Fibroblast of gingiva (primary cell): ENCODE measurements at places on chromosomes 3 and 15.

DNA sequence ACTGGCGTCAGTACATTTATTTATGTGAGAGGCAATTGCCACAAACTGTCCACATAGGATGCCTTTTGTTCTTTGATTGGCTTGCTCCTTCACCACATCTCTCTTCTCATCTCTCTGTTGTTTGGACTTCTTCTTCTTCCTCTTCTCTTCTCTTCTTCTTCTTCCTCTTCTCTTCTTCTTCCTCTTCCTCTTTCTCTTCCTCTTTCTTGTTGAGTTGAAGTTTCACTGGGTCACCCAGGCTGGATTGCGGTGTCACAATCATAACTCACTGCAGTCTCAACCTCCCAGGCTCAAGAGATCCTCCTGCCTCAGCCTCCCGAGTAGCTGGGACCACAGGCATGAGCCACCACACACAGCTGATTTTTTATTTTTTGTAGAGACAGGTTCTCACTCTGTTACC is 67.7 kb upstream of the GSK3B start:
- no peak for DNase-seq

DNA sequence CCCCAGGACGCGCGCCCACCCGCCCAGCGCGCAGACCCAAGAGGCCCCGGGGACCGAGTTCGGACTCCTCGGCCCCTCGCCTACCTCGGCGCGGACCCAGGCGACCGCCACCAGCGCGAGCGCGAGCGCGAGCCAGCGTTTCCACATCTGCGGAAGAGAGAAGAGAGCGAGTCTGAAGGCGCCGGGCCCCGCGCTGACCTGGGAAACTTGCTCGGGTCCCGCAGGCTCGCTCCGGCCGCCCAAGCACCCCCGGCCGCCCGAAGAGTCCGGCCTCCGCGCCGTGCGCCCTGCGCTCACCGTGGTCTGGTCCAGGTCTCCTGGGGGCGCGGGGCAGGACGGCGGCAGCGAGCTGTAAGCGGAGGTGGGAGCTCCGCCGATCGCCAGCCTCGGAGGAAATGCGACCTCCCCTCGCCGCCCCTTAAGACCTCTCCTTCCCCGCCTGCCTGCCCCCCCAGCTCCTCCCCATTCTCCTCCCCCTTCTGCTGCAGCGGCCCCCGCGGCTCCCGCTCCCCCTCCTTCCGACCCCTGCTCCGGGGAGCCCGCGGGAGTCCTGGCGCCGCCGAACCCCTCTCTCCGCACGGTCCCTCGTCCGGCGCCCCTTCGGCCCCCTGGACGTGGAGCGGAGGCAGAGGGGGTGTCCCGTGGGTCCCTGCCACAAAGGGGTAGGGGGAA is at the start of gene FSTL1:
Gene FSTL1, minus strand, starts transcription at position 393 of the 672 bp plus-strand sequence. Its CDS starts 246 bp downstream, at position 147.
- peak; percentile 88 for DNase-seq

DNA sequence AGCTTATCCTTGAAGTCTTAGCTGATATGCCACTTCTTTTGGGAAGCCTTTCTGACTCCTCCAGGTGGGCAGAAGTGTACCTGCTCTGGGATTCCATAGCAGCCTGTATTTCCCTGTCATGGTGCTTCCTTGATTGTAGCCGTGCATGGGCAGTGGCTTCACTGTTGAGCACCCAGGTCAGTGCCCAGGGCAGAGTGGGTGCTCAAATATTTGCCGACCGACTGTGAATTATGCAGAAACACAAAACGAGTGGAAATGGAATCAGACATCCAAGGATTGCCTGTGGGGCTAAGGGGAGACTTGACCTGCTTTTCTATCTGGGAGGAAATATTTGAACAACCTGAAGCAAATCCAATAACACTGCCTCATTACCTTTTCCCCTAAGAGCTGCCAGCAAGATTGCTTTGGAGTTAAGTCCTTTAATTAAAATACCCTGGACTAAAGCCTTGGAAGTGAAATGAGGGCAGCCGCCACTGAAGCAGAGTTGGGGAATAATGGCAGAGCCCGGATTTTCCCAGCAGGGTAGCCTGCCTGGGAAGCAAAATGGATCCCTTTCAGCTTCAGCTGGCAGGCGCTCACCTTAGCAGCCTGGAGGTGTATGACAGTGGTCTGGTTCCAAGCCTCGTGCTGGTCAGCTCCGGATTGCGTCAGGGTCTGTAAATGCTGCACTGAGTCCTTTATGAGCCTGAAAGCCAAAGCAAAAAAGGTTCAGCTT is 14.9 kb downstream of the ACOX2 start:
- DNase-seq = no peak

DNA sequence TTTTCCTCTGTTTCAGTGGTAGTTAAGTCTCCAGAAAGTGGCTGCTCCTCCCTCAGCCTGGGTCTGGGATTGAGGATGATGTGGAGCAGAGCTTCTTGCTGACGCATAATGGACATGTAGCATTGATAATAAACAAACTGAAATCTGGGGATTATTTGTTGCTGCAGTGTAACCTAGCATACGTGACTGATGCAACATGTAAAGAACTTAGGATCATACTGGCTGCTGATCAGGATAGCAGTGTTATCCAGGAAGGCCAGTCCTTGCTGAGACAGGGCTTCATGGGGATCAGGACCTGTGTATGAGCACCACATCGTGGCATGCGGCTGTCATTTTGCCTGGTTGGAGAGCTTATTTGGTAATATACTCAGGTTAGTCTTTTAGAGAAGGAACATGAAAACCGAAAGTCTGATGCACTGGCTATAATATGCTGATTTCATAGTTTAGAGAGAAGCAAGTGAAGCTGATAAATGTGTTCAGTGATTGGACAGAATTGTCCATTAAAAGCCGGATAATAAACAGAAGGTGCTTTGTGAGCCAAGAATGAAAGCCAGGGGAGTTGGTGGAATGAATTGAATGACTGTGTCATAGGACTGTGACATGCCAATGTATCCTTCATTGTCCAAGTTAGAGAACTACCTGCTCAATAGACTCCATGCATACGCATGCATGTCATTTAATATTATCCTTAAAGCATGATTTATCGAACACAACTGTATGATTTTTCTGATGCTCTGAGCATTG is 4.1 kb downstream of the MINAR1 start:
- DNase-seq = no peak

- peak; percentile 85 for DNase-seq
Measured at GRCh38 chr3:192917404-192918274, at the start of gene MB21D2. Gene MB21D2, minus strand, starts transcription at chr3:192917856. Its CDS starts 16 bp downstream, at chr3:192917840.

DNA sequence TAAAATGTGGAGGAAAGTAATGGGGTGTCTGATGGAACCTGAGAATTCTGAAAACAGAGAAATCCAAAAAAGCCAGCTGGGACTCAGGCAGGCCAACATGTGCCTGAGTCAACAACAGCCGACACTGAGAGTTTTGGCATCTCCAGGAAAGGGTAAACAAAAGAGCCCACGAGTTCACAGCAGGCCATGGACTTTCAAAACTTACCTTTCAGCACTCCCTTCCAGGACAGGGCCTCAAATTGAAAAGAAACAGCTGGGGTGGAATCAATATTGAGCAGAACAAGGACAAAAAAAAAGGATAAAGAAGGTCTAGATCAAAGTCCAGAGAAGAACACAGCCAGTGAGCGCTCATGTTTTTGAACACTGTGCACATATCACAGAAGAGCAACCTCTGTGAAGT is 735.4 kb upstream of the GRM7 start:
- DNase-seq = no peak
